ENCODE measurements at places on chromosomes 2 and 18.
A peak's percentile ranks its signal among the peaks of the same experiment; 100 is the strongest.

DNA sequence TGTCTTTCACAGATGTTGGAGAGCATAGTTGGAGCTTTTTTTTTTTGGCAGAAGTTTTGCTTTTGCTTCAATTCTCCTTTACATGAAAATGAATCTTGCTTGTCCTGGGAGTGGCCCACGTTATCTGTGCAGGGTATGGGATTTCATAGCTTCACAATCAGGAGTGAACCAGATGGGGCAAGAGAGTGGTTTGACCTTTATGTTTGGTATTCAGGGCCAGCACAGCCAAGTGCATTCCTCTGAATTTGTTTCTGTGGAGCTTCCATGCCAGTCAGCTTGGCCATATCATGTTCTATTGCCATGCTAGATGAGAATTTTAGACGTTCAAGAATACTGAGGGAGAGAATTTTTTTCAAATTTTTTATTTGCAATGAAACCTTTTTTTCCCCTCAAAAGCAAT is 116.6 kb downstream of the PRPF40A start:
- no peak for DNase-seq

GRCh38 chr2:101500860-101501259 is 25.9 kb upstream of the RFX8 start:
- no peak for DNase-seq

DNA sequence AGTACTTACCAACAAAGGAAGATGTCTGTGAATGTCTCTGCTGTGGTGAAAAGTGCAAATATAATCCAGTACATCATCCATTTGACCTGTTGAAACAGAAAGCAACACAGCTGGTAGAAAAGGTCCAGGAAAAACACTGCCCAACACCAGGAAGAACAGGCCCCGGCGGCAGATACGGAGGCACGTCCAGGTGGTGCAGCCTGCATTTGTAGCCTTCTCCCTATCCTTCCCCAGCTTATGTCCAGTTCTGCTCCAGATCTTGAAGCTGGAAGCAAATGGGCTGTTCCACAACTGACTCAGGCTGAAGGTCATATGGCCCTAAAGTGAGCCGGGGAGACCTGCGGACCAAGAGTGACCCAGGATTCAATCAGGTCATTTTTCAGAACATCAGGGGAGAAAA is 64.7 kb downstream of the MRPL35 start:
- no peak for DNase-seq

GRCh38 chr2:211354481-211354880 is 798.1 kb downstream of the CPS1 start:
- no peak for DNase-seq

DNA sequence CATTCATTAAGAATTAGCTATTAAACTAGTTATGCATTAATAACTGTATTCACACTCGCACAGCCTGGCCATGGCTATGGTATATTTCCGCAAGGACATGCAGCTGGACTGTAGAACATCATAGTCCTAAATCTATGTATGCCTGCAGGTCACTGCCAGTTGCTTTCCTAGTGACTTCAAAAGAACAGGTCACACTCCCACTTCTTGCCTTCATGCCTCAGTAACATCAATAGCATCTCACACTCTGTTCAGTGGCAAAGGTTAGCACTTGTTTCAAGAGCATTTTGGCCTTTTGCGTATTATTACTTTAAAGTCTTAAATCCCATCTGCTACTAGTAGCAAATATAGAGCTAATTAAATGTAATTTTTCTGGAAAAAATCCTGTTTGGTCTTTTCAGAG is 131.4 kb upstream of the DCC start:
- DNase-seq: no peak

DNA sequence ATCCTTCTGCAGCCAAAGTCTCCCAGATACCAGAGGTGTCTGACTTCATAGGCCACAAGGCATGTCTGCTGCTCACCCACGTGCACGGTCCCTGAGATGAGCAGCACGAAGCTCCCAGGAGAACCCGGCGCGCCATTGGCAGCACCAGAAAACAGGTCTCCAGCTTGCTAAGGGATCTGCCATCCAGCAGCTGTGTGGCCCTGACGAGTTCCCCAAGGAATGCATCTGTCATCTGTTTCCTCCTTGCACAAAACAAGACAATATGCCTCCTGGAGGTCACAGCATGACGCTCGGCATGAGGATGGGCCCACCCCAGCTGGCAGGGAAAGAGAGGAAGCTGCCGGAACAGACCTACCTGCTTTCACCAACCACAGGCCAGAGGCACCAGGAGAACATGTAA is 29.2 kb downstream of the HS6ST1 start:
- no peak for DNase-seq

GRCh38 chr2:9249020-9249800 is 42.6 kb downstream of the ASAP2 start:
- no peak for DNase-seq

DNA sequence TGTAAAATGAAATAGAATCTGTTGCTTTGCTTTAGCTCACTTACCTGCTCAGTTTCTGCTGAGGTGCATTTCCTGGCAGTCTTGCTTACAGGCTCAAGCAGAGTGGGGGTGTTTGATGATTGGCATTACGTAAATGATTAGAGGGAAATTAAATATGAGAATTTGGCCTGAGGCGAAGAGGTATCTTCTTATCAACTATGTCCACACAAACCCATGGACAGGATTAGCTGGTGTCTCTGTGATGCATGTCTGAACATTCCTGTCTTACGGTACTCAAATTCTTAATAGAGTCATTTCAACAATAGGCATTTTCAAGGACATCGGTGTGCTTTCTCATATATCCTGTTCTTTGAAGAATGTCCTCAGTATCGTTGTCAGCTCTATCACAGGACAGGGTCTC is 102.1 kb downstream of the PRPF40A start:
- DNase-seq: no peak

DNA sequence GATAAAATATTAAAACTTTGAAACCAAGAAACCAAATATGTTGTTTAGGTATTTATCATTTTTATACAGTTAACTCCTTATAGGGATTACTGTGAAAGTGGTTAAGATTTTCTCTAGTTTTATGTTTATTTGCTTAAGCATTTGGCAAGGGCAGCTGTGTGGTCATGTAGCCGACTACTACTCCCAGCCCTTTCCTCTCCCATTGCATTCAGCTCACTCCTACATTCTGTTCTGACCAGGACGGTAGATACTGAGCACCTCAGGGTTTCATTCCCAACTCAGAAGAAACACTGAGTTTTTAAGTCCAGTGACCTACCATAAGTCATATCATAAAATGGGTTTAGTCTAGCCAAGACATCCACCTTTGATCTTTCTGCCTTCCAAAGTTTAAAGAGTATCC is 19.8 kb downstream of the FZD5 start:
- no peak for DNase-seq

- peak; percentile 22 for DNase-seq
Measured at GRCh38 chr18:73842795-73843394, 304.7 kb downstream of the FBXO15 start.

DNA sequence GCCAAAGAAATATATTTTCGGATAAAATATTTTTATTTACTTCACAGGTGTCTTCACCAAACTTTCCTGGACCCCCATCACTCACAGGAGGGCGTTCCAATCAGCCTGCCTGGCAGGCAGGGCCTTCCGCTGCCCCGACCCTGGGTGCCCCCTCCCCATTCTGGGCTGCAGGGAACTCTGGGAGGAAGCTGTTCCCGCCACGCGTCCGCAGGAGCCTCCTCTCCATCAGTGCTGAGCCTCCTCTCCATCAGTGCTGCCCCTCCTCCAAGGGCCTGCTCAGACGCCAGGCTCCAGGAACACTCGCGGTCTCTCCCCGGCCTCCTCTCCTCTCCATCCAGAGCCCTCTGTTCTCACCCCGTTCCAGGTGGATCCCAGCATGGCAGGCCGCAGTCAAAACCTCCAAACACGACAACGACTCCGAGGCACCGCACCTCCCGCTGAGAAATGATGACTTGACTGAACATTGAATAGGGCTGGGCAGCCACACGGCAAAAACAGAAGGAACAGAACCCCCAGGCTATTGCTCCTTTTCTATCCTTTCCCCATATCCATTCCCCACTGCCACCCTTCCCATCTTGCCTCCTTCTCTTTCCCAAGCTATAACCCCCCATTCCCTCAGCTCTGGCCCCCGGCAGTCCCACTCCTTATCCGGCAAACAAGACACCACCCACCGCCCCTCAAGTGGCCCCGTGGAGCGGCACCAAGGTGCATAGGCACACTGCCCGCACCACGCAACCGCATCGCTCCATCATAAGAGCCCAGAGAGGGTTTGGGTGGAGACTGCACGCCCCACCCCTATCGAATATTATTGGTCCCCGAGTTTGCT is 268.6 kb upstream of the RAB6C start:
- DNase-seq: no peak

DNA sequence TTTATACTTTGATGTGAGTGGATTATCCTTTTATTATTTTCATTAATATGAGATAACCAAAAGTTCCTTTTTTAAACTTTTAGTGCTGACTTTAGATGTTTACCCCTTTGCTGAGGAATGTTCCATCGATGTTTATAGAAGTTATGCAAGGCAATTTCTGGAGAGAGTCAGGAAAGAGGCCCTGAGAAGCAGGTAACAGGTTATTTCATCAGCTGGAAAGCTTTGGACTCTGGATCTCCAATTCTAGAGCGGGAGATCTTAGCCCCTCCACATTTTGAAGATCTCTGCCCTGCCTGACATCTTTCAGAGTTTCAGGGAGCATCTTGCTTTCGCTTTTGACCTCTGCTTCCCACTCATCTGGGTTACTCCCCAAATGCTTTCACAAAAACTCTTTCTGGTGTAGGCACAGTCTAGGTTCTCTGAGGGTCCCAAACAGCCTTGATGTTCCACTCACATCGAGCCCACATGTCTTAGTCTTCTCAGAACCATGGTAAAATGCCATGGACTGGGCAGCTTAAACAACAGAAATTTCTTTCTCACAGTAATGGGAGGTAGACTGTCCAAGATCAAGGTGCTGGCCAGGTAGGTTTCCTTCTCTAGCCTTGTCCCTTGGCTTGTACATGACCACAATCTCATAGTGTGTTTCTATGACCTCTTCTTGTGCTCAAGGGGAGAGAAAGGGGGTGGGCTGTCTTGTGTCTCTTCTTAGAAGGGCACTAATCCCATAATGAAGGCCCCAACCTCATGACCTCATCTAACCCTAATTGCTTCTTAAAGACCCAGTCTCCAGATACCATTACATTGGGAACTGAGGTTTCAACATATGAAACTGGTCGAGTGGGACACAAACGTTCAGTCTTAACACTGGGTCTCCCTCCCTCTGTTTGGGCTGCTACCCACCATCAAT is 87.1 kb downstream of the DOK6 start:
- DNase-seq: no peak

GRCh38 chr2:143230506-143231253 is 101.5 kb downstream of the ARHGAP15 start:
- DNase-seq: no peak

- no peak for DNase-seq
Measured at GRCh38 chr2:147231081-147231480, 613.7 kb upstream of the ACVR2A start.

DNA sequence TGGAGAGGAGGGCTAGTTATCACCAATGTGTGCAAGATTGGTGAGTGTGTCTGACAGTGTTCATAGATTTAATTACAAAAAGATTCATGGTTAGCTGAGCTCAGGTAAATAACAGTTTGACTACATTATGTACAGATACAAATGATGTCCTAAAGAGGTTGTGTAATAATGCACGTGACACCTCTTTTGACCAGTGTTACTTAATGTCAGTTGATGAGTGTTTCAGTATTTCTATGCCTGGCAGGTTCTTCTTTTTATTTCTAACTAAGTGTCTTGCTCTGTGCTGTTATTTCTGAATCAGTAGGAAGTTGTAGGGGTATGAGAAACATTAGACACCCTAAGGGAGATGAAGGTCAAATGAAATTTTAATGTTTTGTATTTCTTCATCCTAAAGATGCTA is 7.9 kb upstream of the INHBB start:
- no peak for DNase-seq

DNA sequence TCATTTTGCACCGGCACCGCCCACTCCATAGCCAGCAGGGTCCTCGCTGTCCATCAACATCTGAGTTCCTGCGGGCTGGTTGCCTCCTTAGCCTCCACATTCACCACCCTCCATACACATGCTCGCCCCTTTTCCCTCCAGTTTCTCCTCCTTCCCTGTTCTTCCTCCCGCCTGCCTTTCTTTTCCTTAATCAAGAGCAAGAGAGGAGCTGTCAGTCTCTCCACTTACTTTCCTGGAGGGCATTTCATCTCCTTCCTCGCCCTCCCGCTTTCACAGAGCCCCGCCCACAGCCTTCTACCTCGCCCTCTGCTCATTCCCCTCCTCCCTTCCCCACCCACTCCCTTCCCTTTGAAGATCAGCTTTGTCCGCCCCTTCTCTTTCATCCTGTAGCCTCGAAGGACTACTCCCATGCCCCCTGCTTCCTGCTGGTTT is 13.8 kb upstream of the ZBTB7C start:
- no peak for DNase-seq

GRCh38 chr2:26946841-26947784 is 23.3 kb upstream of the MAPRE3 start:
- no peak for DNase-seq

- DNase-seq: no peak
Measured at GRCh38 chr18:11826836-11827235, 24.4 kb upstream of the CHMP1B start.

- no peak for DNase-seq
Measured at GRCh38 chr18:3120356-3120755, 99.4 kb downstream of the MYOM1 start.

- no peak for DNase-seq
Measured at GRCh38 chr2:236689981-236690380, 120.4 kb downstream of the ACKR3 start.

- DNase-seq: no peak
Measured at GRCh38 chr2:120589771-120590608, 145.7 kb upstream of the GLI2 start.

GRCh38 chr2:135829378-135830135 is 7.4 kb downstream of the LCT start:
- DNase-seq: no peak

DNA sequence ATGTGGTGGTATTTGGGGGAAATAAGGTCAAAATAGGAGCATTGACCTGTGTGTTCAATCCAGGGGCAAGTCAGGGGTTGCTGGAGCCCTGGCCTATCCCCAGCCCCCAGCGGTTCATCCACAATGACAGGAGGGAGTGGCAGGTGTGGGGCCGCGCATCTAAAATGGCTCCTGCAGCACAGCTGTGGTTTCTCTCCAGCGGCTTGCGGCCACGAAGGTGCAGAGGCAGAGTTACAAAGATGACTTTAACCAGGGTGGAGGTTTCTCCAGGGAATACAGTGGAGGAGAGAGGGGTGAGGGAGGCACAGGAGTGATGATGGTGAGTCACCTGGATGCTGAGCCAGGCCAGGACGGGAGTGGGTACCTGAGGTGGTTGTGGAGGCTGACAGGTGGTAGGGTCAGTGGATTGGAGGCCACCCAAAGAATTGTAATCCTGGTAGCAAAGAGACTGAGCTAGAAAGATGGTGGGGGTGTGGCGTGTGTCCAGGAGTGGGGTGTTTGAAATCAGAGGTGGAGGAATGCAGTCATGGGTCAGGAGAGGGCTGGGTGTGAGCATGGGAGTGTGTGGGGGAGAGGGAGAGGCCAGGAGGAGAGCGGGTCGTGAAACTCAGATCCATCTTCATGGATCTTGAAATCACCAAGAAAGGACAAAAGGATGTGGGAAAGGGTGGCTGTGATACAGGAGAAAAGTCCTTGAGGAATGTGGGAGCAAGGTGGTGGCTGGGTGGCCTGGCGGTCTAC is 83.2 kb downstream of the CTIF start:
- DNase-seq: no peak

- no peak for DNase-seq
Measured at GRCh38 chr2:28045676-28046351, 155.3 kb downstream of the BABAM2 start.

GRCh38 chr2:85737481-85737880 is 16.3 kb upstream of the ATOH8 start:
- DNase-seq: no peak

- DNase-seq: no peak
Measured at GRCh38 chr2:85110991-85111560, 22.1 kb upstream of the TCF7L1 start.

GRCh38 chr2:143875295-143876233 is 644.4 kb downstream of the ZEB2 start:
- no peak for DNase-seq

Measured in activated CD4-positive, alpha-beta T cell treated with anti-CD3 and anti-CD28 coated beads for 4 hours (primary cell).